ENCODE measurements at places on chromosomes 1 and 21.

DNA sequence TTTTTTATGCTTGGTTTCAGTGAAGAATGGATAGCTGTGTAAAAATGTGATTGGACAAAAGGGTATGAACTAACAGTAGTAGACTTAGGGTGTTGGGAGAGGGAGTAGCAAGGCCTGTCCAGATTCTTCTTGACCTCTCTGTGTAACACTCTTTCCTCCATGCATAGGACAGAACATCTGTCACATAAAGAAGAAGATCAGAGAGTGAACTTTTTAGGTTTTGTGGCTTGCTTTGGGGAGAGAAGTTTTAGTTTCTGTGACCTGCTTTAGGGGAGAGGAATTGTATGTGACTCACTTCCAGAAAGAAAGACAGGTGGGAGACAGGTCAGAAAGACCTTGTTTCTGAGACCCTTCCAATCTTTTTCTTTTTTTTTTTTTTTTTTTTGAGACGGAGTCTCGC, 27.3 kb upstream of the LRRC52 start:
- DNase-seq: no peak

GRCh38 chr1:155645648-155646047, 35.6 kb downstream of the MSTO1 start:
- DNase-seq: no peak

DNA sequence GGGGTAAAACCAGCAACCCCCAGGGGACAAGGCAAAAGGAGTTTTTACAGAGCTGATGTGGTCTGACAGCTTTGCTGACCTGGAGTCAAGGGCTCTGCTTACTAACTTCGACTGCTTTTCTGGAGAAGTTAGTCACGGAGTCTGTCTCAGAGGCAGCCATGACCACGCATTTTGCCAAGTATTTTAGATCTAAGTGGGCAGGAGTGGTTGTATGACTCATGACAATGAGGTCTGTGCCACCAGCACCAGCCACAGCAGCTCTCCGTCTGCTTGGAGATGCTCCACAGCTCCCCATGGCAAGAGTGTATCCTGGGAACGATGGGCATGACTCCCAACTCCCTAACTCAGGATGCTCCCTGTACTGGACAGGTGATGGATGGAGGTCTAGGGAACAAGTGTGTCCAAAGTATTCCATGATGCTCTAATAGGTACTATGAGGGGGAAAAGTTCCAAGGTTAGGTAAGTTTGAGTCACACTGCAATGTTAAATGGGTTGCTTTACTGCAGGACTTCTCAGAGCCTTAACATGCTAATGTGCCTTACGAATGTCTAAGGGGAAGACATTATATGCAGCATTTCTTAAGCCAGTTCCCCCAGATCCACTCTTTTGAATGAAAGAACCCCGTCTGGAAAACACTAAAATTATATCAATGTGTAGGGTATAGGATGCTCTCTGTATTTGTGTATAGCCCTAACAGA, 359.0 kb downstream of the HHAT start:
- no peak for DNase-seq

DNA sequence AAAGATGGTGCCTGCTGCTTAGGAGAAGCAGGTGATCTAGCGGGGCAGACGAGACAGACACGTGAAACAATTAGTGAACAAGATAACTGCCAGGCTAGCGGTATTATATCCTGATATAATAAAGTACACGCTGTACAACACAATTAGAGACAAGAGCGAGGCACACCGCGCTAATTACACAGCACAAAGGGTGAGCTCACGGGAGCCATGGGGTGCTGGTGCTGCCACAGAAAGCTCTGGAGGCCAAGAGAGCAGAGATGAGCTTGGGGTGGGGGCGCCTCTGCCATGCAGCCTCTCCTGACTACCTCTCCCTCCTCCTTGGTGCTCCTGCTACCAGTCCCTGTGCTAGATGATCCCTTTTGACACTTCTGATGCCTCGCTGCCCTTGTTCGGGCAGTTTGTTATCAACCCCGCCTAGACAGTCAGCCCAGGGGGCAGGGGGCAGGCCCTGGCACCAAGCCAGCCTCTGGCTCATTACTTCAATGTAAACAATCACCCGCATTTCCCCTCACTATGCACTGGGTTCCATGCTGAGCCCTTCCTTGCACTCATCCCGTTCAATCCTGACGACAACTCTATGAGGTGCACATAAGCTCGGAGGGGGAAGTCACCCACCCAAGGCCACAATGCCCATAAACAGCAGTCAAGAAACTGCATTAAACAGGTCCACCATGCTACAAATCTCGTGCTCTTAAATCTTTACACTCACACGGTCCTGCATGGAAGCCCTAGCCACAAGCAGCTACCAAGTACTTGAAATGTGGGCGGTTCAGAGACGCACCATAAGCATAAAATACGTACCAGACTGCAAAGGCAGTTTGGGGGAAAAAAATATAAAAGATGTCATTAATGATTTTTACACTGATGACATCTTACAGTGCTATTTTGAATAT, 103.0 kb downstream of the SSBP3 start:
- no peak for DNase-seq

DNA sequence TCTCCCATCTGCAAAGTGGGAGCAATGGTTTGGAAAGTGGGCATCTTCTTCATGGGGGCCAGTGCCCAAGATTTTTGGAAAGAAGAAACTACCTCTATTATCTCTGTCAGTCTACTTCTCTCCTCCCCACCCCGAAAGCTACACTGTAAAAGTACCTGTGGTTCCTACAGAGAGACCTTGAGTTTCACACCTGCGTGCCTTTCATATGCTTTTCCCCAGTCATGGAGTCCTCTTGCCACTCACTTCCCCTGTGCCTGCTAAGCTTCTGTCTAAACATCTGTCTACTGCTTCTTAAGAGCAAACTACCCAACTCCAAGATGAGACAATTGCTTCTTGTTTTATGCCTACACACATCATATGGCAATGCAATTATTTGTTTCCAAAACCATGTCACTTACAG, 190.9 kb upstream of the L1TD1 start:
- DNase-seq: no peak

GRCh38 chr21:34844013-34844923, 175.5 kb downstream of the CLIC6 start:
- peak; percentile 72 for DNase-seq

DNA sequence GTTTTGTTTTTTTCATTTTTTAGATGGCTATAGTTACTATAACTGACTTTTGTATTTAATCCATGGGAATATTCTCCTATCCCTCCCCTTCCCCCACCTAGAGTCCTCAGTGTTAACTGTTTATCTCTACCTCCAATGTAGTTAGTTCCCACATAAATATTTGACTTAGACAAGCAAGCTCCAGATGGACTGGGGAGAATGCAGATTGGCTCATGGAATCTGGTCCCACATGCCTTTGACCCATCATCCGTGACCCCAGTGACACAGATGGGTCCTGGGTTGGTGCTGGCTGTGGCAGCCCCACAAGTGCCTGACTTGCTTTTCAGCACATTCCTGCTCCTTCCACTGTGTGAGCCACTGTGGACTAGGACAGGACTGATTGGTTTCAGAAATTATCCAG, 41.8 kb downstream of the ATP2B4 start:
- no peak for DNase-seq

DNA sequence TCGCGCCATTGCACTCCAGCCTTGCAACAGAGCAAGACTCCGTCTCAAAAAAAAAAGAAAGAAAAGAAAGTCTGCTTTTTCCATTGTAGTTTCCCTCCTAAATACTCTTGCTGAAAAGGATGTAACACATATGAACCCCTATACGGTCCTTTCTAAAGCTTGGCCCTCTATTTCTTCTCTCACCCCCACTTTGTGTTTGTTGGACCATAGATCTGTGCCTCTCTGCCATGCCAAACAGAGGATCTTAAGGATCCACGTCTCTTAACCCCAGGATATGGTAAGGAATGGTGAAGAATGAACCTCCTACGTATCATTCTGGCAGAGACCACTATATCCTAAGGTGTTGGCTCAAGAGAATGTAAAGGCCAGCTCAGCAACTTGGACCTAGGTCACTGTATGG, 18.7 kb upstream of the LAX1 start:
- no peak for DNase-seq

GRCh38 chr1:12163210-12163609, 3.6 kb upstream of the TNFRSF1B start:
- no peak for DNase-seq
